ENCODE measurements at places on chromosomes 4 and X.
A peak's percentile ranks its signal among the peaks of the same experiment; 100 is the strongest.

DNA sequence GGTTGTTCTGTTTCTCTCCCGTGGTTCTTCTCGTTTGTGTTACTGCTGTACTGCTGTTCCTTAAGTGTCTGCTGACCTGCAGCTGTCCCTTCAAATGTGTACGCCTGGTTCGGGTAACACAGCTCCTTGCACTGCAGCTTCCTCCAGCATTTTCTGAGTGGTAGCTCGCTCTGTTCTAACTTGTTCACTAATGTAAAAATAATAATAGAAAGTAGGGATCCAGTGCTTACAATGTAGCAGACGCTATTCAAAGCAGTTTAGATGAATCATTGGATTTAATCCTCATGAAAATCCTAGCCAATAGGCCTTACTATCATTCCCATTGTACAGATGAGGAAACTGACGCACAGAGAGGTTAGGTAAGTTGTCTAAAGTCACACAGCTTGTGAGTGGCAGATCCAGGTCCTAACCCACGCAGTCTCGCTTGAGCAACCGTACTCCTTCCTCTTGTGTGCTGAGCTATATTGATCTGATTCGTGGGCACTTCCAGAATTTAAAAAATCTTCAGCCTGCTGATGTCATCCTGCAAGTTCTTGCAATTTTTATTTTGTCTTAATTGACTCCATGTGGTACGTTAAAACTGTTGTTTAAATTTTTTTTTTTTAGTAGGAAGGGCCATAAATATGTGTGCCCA is 448.2 kb upstream of the FAT1 start:
- DNase-seq: no peak

DNA sequence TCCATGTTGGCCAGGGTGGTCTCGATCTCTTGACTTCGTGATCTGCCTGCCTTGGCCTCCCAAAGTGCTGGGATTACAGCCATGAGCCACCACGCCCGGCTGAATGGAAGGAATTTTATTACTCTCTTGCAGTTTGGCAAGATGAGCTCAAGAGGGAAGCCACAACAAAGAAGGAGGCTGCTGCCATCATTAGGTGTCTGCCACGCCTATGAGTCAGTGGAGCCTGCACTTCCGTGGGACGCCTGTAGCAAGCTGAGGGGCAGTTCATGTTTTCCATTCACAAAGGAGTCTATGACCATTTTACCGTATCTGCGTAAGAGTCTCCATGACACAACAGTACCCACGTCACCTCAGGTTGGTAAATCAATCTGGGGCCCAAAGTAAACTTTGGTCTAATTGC is 51.2 kb upstream of the CHRNA9 start:
- DNase-seq: peak; percentile 70

DNA sequence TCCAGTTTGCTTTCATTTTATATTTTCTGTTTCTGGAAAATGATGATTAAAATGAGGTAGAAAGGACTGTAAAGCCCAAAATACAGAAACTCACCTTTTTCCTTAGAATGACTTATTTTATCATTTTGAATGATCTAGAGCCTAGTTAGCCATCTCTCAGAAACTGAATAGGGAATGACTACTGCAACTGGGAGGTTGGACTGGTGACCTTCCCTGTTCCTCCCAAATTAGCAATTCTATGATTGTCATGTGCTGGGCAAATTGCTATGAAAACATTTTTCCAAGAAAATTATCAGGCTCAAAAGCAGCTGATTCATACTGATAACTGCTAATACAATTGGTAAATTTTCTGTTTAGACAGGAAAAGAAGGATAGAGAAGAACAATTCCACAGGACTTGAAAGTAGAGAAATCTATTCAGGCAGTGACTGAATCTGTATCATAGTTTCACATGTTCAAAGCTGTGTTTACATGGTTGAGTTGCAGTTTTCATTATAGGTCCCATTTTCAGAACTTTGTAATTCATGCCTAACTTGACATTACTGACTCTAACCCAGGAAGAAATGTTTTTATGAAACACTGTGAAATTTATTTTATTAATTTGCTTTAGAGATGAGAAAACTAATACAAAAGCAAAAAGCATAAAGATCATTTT is 43.4 kb upstream of the SEC24B start:
- no peak for DNase-seq

- DNase-seq: no peak
These were observed 84.9 kb downstream of the MAML3 start for GRCh38 chr4:140069066-140069465.

GRCh38 chrX:153873282-153874084 is 12.5 kb downstream of the L1CAM start:
- DNase-seq: no peak

GRCh38 chrX:11944501-11944900 is 186.5 kb downstream of the MSL3 start:
- DNase-seq: no peak

Measured in stimulated activated CD4-positive, alpha-beta T cell treated with anti-CD3 and anti-CD28 coated beads, Interleukin-1b, Interleukin-23, amount 100 ng/mL, for 1 hour (primary cell).